ENCODE measurements at places on chromosomes 6 and 20. TPM values are rescaled to one million over a fixed set of nuclear protein-coding genes. Genes with fewer than 3 reads are reported as not detected.

DNA sequence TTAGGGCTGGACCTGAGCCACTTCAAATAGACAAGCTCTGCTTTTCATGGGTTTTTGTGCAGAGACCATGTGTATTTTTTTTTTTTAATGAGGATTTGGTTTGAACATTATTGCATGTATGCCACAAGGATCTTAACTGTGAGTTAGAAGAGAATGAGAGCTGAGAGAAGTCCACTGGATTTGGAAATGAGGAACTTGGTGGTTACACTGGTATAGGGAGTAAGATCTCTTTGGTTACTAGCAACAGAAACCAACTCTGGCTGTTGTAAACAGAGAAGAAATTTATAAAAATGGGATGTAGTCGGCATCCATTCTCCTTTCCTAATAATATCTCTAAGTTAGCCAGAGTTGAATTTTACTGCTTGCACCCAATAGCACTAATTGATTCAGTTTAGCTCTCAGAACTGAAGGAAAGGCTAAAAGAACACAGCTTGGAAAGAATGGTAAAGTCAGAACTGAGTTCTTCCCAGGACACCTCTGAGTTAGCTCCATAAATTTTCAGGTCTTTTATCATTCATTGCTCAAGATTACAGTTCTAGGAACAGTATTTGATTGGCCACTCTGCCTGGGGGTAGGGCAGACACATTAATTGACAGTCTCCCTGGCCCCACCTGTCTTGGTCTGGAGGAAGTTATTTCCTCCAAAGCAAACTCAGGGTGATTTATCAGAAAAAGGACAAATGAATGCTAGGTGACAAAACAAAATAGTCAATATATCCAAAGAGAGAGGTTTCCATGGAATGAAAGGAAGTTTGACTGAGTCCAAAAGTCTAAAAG is 3.9 kb upstream of the WFDC2 start:
- no peak for DNase-seq

- no peak for DNase-seq
Observed at GRCh38 chr6:144302701-144303372, 17.7 kb downstream of the UTRN start.

DNA sequence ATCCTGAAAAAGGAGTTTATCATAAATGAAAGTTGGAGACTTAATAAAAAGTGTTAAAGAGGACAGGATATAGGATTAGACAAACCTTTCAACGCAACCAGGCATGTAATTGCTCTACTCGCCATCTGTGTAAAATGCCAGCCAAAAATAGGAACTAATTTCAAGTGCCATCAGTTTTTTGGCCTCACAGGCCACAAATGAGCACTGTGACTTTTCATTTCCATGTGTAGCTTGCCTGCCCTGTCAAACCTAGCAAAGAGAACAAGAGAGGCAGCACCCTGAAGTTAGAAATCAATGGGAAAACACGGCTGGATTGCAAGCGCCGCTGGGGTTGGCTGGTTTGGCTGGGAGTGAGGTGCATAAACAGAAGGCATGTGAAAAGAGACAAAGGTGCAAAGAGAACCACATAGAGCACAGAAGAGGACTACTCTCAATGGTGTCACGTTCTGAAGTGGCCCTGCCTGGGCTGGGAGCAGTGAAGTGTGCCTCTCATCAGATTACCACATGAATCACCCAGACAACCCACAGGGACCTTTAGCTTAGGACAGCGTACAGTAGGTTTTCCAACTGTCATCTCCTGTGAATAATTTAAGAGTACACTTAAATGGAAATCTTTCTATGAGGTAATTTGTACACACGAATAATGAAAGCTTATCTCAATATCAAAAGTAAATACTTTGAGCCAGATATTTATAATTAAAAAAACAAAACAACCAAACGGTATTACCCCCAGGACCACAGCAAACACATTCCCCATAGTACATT is 78.0 kb upstream of the NHSL1 start:
- no peak for DNase-seq

- DNase-seq, result no peak
Observed at GRCh38 chr6:16694781-16695578, 66.3 kb downstream of the ATXN1 start.

DNA sequence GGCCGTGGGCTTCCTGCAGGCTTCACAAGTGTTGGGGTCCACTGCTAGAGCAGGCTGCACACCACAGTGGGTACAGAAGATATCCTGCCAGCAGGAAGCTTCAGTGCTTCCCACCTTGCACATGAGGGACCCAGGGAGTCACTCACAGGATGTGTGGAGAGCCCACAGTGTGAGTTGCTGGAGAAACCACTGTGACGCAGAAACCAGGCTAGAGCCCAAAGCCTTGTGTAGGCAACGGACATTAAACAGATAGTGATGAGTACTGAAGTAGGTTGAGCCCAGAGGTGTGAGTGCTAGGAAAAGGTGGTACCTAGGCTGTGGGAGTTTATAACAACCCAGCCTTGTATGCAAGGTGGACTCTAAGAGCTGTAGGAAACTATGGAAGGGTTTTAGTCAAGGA is 18.9 kb upstream of the DEF6 start:
- DNase-seq, result no peak

DNA sequence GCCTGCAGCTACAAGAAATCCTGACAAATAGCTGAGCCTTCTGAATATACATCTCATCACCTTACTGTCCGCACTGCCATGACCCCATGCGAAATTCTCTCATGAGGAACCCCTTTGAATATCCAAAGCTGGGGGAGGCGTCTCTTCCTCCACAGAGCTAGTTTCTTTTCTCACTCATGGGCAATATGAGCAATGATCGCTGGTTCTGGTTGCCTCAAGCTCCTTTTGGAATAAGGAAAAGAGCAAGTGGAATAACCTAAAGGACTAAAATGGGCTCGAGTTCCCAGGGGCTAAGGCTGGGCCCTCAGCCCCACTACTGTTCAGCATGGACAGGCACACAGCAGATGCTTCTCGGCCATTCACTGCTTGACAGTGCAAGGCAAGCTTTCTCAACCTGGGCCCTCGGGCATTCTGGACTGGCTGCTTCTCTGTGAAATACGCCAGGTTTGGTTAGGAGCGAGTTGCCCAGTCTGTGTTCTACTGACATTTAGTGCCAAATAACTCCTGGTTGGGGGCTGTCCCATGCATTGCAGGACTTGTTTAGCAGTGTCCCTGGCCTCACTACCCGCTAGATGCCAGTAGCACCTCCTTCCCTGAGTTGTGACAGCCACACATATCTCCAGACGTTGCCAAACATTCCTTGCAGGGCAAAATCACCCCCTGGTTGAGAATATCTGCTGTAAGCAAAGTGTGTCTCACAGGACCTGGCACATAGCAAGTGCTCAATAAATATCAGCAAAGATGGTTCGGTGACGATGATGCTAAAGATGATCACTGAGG is 156.8 kb downstream of the CEBPB start:
- DNase-seq, result no peak

DNA sequence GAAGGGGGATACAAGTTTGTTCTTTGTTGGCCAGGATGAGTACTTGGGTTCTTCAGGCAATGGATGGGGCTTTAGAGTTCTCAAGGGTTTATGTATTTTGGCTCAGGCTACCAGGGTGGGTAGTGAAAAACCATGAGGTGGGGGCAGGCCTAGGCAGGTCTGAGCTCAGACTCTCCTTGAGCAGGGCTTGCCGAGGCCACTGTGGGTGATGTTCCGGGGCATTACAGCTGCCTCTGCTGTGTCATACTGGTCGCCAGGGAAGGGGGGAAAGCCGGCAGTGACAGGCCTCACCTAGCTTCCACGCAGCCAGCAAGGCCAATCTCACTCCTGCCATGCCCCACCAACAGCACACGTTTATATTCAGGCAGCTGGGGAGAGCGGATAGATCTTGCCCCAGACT is 79.6 kb downstream of the BCKDHB start:
- DNase-seq, result no peak

- DNase-seq, result peak; percentile 95
Observed at GRCh38 chr6:136586295-136586694, 36.1 kb upstream of the MAP7 start.

- peak; percentile 63 for DNase-seq
Observed at GRCh38 chr6:83138118-83138722, 54.8 kb downstream of the PGM3 start.

DNA sequence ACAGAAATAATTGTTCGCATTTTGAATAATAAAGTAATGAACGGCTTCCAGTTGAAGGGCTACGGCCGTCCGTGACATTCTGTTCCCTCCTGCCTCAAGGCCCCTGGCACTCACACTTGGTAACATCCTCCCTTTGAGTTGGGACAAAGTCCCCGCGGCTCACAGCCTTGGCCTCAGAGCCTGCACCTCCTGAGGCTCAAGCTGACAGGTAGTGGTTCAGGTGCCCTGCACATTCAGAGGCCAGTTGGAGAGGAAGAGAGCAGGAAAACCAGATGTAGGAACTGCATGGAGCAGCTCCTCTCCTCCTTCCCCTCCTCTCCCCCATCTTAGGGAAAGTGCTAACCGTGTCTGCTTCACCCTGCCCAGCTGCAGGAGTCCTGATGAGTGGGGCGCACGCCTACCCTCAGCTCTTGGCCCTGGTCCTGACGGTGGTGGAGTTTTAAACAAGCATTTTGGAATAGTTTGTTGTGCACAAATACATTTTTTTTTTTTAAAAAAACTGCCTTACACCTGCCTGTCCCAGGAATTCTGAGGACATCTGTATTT is 393.1 kb downstream of the SMOC2 start:
- no peak for DNase-seq

GRCh38 chr6:147538821-147539220 is 30.3 kb downstream of the SAMD5 start:
- no peak for DNase-seq

- no peak for DNase-seq
Observed at GRCh38 chr6:81876971-81877370, 124.5 kb upstream of the TENT5A start.

DNA sequence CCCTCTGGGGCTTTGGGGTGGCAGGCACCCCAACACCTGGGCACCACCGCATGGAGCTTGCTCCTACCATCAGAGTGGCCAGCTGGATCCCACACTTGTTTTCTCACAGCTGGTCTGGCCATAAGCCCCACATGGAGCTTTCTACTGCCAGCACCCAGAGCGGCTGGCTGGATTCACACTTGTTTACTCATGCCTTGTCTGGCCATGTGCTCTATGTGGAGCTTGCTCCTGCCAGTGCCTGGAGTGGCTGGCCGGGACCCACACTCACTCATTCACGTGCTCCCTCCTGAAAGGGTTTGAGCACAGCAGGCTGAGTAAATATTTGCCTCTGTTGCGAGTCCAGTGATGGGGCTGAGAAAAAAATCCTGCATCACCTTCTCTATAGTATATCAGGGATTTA is 487.0 kb downstream of the CD109 start:
- no peak for DNase-seq

- DNase-seq, result no peak
Observed at GRCh38 chr20:44723391-44723790, 8.2 kb downstream of the CCN5 start.

- DNase-seq, result no peak
Observed at GRCh38 chr6:157961832-157962575, 19.7 kb upstream of the SYNJ2 start.

- no peak for DNase-seq
Observed at GRCh38 chr6:18088419-18089296, 33.8 kb downstream of the NHLRC1 start.

MAS1 gene
- total RNA-seq, result not detected

SLC13A3 gene
- total RNA-seq, result 1.6 TPM
